Activated CD8-positive, alpha-beta memory T cell treated with anti-CD3 and anti-CD28 coated beads, Interleukin-2, amount 10 ng/mL, durations not matched to agents 7 days and 5 days (primary cell): ENCODE measurements at places on chromosomes 5 and 9.

- peaks cover 10% of the 10 kb centered on the region for H3K4me1 ChIP-seq
- no peak for DNase-seq
- H3K36me3 ChIP-seq = no peaks in the 10 kb centered on the region
- H3K4me3 ChIP-seq = no peak overlapping the region
- peaks cover 7% of the 10 kb centered on the region for H3K27me3 ChIP-seq
Observed at GRCh38 chr9:15136646-15137045, 170.4 kb downstream of the TTC39B start.

GRCh38 chr9:16363916-16364315 is 506.6 kb downstream of the BNC2 start:
- no peak for DNase-seq
- no peaks in the 10 kb centered on the region for H3K27me3 ChIP-seq

GRCh38 chr5:148569948-148570347 is 84.4 kb downstream of the HTR4 start:
- no peak overlapping the region for H3K4me3 ChIP-seq
- peaks cover 22% of the 10 kb centered on the region for H3K27me3 ChIP-seq
- H3K4me1 ChIP-seq = no peaks in the 10 kb centered on the region
- no peaks in the 10 kb centered on the region for H3K36me3 ChIP-seq
- no peak for DNase-seq

DNA sequence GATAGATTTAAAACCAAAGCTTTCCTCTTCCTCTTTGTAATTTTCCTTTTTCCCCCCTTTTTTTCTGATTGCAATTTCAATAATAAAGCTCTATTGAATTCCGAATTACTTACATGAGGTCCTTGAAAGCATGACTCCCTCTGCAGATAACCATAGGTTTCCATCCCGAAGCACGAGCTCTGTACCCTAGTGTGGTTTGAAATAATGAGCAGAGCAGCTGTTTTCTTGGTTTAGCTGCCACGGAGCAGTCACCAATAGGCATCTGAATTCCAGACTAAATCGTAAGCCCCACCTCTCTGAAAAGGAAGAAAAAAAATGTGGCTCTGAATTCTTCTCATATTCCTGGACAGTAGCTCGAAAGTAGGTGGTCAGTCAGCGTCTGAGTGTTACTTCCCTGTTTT is 18.5 kb upstream of the GNE start:
- H3K27ac ChIP-seq = no peak overlapping the region
- H3K4me3 ChIP-seq = no peak overlapping the region
- H3K36me3 ChIP-seq = no peaks in the 10 kb centered on the region
- no peaks in the 10 kb centered on the region for H3K27me3 ChIP-seq
- DNase-seq = no peak

- H3K27me3 ChIP-seq = no peaks in the 10 kb centered on the region
- DNase-seq = no peak
- H3K36me3 ChIP-seq = peaks cover 65% of the 10 kb centered on the region
- H3K27ac ChIP-seq = no peak overlapping the region
- H3K4me1 ChIP-seq = no peaks in the 10 kb centered on the region
Observed at GRCh38 chr9:5719100-5719926, 90.4 kb downstream of the RIC1 start.

DNA sequence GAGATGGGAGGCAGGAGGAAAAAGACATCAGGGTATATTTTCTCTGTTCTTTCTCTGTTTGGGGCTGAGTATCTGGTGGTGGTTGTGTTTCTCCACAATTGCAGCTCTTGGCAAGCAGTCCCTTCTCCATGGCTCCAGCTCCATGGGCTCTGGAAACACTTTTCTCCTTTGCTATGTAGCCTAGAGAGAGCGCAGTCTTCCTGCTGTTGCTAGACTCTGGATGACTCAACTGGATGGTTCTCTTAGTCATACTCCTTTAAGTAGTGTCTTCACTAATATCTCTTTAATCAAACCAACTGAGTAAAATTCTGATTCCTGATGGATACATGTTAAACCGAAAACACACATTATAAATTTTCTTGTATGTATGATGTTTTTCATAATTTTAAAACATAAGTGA is 3.3 kb upstream of the PLGRKT start:
- no peak overlapping the region for H3K4me3 ChIP-seq
- DNase-seq = no peak
- no peak overlapping the region for H3K27ac ChIP-seq
- peaks cover 10% of the 10 kb centered on the region for H3K36me3 ChIP-seq
- H3K4me1 ChIP-seq = peaks cover 40% of the 10 kb centered on the region

- H3K4me1 ChIP-seq = no peaks in the 10 kb centered on the region
- no peaks in the 10 kb centered on the region for H3K36me3 ChIP-seq
- no peak overlapping the region for H3K27ac ChIP-seq
- DNase-seq = no peak
- H3K27me3 ChIP-seq = no peaks in the 10 kb centered on the region
Observed at GRCh38 chr5:62938927-62939326, 360.3 kb downstream of the LRRC70 start.

- peaks cover 27% of the 10 kb centered on the region for H3K4me1 ChIP-seq
- no peak overlapping the region for H3K4me3 ChIP-seq
- peaks cover 4% of the 10 kb centered on the region for H3K36me3 ChIP-seq
- no peaks in the 10 kb centered on the region for H3K27me3 ChIP-seq
- peak overlapping the region; percentile 95 for H3K27ac ChIP-seq
- DNase-seq = no peak
Observed at GRCh38 chr9:137460363-137461315, 1.5 kb upstream of the NSMF start.

- no peaks in the 10 kb centered on the region for H3K36me3 ChIP-seq
- no peak overlapping the region for H3K4me3 ChIP-seq
- no peaks in the 10 kb centered on the region for H3K27me3 ChIP-seq
- H3K4me1 ChIP-seq = no peaks in the 10 kb centered on the region
- no peak for DNase-seq
Observed at GRCh38 chr5:139810341-139811273, 15.0 kb downstream of the PSD2 start.

DNA sequence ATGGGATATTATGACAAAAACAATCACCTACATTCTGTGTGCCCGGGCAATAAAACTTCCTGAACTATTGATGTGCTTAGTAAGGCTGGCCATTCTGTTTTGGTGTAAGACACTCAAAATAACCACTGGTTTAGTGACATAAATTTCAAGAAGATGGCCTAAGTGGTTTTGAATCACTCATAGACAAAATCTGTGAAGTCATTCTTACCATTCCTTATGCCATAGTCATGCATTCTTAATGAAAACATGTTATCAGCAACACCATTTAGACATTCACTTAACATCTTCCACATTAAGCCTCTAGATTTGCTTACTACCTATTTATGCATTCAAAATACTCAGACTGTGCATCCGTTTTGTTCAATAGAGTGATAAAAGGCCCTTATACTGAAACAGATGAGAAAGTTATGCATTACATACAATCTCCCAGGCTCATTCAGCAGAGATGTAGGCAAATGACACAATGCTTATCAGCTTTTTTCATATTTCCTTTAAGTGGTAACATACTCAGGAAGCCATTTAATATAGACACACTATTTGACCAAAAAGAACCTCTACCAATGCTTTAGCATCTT is 848.8 kb upstream of the DMAC1 start:
- DNase-seq = no peak
- H3K36me3 ChIP-seq = no peaks in the 10 kb centered on the region
- no peak overlapping the region for H3K4me3 ChIP-seq
- no peak overlapping the region for H3K27ac ChIP-seq

DNA sequence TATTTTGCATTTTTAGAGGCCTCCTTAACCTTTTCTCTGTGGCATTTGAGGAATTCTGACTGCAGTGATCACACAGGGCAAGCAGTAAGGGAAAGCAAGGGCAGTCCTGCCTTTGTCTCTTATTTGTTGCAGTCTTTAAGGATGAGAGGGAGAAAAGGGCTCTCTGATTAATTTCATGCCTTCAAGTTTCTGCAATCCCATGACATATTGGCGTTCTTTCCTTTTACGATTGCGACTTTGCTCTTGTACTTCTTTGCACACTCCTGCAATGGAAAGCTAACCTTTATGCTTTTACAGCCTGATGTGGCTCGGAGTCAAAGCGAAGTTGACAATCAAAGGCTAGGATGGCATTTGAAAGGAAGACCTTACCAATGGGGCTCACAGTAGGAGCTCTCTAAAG is 698.4 kb downstream of the DNAH5 start:
- no peak overlapping the region for H3K27ac ChIP-seq
- DNase-seq = no peak
- no peaks in the 10 kb centered on the region for H3K4me1 ChIP-seq
- H3K36me3 ChIP-seq = no peaks in the 10 kb centered on the region
- H3K27me3 ChIP-seq = no peaks in the 10 kb centered on the region

GRCh38 chr9:17863213-17863883 is 284.5 kb downstream of the SH3GL2 start:
- H3K27me3 ChIP-seq = no peaks in the 10 kb centered on the region
- no peaks in the 10 kb centered on the region for H3K36me3 ChIP-seq
- DNase-seq = no peak
- no peaks in the 10 kb centered on the region for H3K4me1 ChIP-seq

- H3K36me3 ChIP-seq = no peaks in the 10 kb centered on the region
- no peak overlapping the region for H3K4me3 ChIP-seq
- H3K27me3 ChIP-seq = no peaks in the 10 kb centered on the region
- DNase-seq = peak; percentile 3
- H3K27ac ChIP-seq = no peak overlapping the region
- no peaks in the 10 kb centered on the region for H3K4me1 ChIP-seq
Observed at GRCh38 chr5:3011764-3012017, 260.2 kb upstream of the IRX2 start.

- H3K27ac ChIP-seq = no peak overlapping the region
- H3K27me3 ChIP-seq = no peaks in the 10 kb centered on the region
- H3K36me3 ChIP-seq = no peaks in the 10 kb centered on the region
- peaks cover 5% of the 10 kb centered on the region for H3K4me1 ChIP-seq
Observed at GRCh38 chr9:33430942-33431341, 16.5 kb downstream of the AQP3 start.
